ENCODE measurements at places on chromosomes 2 and 18.

- no peak for ATAC-seq
Measured at GRCh38 chr2:176585791-176586190, 316.5 kb downstream of the MTX2 start.

GRCh38 chr18:62812242-62812641, 96.9 kb downstream of the PHLPP1 start:
- ATAC-seq: no peak

- no peak for ATAC-seq
Measured at GRCh38 chr2:52613064-52613463, 1154.5 kb upstream of the CHAC2 start.

DNA sequence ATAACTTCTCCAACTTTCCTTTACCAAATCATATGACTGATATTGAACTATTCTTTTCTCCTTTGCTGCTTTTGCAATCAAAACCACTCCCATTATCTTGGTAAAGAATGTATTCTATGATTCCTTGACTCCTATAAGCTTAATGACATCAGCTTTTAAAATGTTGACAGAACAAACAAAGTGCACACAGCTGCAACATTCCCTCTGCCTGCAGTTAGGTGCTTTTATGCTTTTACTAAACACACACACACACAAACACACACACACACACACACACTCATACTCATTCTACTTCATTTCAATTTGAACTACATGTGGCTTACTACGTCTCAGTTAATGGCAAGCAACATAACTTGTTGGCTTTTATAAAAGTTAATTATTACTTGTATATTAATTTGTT, 946.6 kb downstream of the DPP10 start:
- ATAC-seq: no peak

- ATAC-seq: no peak
Measured at GRCh38 chr2:227796045-227796711, 17.5 kb upstream of the CCL20 start.

- ATAC-seq: no peak
Measured at GRCh38 chr2:74461187-74462053, 3.2 kb downstream of the WBP1 start.

DNA sequence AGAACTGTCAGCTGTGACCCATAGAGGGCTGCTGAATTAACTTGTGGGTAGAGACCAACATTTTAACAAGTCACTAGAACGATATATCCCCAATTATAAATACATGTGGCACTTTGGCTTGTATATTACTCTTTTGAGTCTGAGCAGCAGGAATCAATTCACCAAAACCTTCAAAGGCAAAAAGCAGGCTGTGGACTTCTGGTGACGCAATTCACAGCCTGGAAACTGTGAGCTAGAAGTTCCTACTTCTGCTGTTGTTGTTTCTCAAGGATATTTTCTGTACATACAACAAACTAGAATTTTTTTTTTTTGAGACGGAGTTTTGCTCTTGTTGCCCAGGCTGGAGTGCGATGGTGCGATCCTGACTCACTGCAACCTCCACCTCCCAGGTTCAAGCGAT, 37.3 kb downstream of the PTCD3 start:
- ATAC-seq: no peak

DNA sequence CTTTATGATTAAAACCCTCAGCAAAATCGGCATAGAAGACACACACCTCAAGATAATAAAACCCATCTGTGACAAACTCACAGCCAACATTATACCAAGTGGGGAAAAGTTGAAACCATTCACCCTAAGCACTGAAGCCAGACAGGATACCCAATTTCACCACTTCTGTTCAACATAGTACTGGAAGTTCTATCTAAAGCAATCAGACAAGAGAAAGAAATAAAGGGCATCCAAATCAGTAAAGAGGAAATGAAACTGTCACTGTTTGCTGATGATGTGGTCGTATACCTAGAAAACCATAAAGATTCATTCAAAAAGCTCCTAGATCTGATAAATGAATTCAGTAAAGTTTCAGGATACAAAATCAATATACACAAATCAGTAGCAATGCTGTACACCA, 16.4 kb upstream of the RPRD1A start:
- no peak for ATAC-seq

- no peak for ATAC-seq
Measured at GRCh38 chr2:229627728-229628127, 86.6 kb downstream of the DNER start.

- ATAC-seq: no peak
Measured at GRCh38 chr18:54790109-54790508, 38.2 kb upstream of the RAB27B start.

DNA sequence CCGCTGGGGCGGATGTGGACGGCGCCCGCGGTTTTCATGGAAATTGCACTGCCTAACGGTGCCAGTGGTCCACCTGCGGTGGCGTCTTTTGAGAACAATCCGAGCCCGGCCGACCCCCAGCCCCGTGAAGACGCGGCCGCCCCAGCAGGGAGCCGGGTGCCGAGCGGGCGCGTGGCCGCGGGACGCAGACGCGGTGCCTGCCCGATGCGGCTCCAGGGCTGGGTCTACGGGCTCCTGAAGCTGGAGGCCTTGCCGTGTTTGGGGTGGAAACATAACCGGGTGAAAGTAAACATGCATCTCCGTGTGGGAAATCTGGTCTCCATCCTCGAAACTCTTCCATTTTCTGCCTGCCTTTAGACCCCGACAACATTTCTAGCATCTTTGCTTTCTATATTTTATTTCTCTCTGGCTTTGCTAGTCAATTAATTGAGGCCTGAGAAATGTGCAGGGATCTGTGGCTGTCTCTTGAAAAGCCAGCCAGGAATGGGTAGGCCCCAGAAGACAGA, 572 bp downstream of the INPP4A start:
- ATAC-seq: peak; percentile 29

DNA sequence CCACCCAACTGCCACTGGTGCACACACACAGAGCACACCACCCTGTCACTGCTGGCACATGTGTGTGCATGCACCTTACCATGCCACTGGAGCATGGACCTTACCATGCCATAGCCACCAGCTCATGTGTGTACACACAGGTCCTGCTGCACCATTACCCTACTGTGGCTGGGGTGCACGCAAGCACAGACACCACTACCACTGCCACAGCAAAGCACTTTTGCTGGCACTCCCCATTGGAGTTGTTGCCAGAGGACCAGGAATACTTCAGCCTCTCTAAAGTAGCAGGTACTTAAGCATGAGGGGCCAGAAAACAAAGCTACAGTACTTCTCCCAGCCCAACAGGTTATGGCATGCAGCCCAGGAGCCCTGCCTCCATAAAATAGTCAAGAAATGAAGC, 404.8 kb downstream of the MBD2 start:
- ATAC-seq: no peak

DNA sequence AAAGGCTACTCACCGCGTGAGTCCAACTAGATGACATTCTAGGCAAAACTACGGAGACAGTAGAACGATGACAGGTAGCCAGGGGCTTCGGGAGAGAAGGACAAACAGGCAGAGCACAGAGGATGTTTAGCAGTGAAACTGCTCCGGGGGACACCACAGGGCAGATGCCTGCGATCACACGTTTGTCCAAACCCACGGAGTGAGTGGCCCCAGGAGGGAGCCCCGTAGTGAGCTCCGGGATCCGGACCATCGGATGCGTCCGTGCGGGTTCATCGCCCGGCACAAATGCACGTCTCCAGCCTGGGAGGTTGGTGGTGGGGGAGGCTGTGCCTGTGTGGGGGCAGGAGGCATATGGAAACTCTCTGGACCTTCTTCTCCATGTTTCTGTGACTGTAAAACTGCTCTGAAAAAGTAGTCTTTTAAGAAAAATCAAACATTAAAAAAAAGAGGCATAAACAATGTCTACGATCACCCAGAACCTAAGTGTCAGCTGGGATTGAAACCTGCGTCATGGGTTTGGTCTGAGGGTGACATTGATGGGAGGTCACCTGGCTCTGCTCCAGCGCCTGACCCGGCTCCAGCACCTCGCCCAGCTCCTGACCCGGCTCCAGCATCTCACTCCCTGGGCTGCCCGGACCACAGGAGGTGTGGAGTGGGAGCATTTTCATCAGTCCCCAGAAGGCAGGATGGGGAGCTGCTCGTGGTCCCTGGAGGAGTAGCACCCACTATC, 83.0 kb upstream of the CTDP1 start:
- ATAC-seq: no peak

DNA sequence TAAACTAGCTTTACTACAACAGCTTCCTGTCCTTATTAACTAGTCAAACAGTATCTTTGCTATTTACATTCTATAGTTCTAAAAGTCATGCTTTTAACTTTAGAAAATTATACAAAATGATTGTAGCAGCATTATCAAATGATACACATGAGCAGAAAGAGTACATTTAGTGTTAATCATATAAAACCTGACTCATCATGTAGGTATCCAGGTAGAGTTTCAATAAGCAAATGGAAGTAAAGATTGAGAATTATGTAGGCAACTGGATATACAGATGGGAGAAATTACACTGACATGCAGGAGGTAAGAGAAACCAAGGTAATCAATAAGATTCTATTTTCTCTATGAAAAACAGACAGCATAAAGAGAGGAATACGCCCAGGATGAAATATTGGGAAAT, 33.8 kb downstream of the TRIP12 start:
- no peak for ATAC-seq

- ATAC-seq: no peak
Measured at GRCh38 chr2:164164602-164165001, 428.8 kb upstream of the FIGN start.
